Forelimb muscle (tissue), 1 donor: ENCODE measurements at places on chromosomes 2 and 18. TPM values are rescaled to one million over a fixed set of nuclear protein-coding genes. Genes with fewer than 3 reads are reported as not detected.

DNA sequence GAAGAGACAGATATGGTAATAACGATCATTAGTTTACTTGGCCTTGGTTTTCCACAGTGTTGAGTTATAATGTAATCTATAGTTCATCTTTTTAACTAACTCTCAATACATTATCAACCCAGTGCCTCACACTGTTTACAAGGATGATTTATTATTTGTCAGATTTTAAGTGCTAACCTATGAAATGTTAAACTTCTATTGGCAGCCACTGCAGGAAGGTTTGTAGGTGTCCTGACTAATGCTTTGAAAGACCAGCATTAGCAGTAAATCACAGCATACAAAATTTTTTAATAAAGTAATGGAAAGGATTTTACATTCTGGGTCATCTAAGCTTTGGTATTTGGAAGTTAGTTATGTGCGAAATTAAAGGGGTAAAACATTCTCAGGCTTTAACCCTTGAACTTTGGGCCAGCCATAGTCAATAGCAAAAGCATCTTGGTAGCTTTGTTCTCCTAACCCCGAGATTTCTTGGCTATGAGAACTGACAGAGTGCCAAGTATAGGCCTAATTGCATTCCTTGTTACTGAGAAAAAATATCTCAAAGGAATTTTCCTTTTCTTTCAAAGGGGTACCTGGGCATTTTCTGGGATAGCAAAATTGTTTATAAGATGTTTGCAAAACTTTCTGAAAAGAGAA, 30.6 kb downstream of the SPATS2L start:
- no peak for DNase-seq

DNA sequence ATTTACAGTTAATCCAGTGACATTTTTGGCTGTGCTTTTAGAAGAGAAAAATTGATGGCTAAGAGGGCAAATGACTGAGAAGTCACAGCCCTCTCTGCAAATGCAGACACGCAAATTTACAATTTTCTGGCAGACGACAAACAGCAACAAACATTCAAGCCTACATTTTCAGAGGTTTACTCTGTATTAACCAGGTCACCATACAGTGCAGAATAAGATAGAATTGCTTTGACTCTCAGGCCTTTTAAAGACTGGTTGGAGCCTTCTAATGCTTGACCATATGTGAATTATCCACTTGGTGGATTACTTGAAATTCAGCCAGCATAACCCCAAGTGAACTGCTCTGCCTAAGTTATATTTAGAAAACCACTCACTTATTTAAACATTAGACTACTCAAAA, 280.9 kb upstream of the STON1 start:
- DNase-seq = peak; percentile 54

- DNase-seq = no peak
These were observed 220.8 kb downstream of the NEDD4L start for GRCh38 chr18:58264840-58265239.

GRCh38 chr2:34474646-34475045, 875.5 kb upstream of the FAM98A start:
- no peak for DNase-seq

GRCh38 chr2:88709181-88709631, 17.7 kb downstream of the RPIA start:
- peak; percentile 66 for DNase-seq

DNA sequence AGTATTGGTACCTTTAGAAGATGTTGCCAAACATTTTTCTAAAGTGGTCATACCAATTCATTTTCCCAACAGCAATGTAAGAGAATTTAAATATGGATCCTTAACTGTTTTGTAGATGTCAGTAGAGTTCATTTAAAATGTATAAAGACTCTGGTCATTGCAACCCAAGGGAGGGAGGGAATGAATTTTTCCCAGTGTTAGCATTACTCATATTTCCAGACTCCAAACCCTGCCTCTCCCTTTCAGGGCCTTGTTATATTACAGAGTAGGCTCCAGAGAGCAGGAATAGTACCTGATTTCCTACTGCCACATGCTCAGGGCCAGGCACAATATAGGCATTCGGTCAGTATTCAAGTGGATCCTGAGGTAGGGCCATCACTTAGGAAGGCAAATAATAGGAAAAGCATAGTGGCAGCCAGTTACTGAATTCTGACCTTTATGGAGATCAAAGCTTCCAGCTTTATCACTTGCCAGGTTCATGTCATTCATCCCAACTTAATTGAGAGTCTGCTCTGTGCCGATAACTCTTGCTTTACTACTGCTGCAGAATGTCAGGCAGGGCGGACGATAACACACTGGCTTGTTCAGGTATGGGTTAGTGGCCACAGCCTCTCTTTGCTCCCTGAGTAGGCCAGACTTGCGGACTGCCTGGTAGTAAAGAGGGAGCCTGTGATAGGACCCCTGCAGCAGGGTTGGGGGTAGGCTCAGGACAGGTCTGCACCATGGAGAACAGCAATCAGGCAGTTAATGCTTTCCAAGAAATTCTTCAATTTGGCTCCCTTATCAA, 75.3 kb downstream of the OSBPL6 start:
- DNase-seq = no peak

GRCh38 chr2:21836719-21837118, 713.0 kb downstream of the TDRD15 start:
- no peak for DNase-seq

GRCh38 chr18:41058351-41059125, 896.5 kb upstream of the PIK3C3 start:
- no peak for DNase-seq

DNA sequence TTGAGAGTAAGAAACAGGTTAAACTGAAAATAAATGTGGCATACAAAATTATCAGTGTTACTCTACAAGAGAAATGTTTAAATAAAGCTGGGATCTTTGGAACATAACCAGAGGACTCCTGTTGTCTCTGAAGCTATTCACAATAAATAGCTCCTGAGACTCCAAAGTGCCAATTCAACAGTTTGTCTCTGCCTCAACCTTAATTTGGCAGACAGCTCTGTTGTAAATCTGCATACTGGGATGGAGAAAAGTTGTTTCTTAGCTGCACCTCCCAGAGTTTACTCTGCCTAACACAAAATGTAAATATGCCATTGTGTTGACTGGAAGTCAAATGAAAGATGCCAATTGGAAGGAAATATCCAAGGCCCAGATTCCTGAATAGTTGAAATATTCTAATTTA, 238.5 kb upstream of the EPHA4 start:
- no peak for DNase-seq

DNA sequence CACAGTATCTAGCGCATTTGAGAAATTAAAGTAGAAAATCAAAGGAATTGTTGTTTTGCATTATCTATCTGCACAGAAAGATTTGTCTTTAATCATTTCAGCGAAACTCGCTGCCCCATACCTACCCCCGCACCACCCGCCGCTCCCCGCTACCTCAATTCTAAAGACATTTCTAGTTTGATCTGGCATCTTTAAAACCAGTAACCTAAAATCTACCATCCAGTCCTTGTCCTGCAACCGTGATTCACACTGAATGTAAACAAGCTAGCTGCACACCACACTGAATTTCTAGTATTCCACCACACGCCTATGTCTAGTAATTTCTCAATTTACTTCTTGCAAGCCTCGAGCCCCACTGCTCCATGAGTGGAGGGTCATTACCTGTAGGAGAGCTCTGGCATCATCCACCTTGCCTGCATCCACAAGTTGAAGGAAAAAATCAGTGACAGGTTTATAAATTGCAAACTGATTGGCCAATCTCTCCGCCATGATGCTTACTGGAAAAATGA, 60.1 kb downstream of the ABCG8 start:
- no peak for DNase-seq

DNA sequence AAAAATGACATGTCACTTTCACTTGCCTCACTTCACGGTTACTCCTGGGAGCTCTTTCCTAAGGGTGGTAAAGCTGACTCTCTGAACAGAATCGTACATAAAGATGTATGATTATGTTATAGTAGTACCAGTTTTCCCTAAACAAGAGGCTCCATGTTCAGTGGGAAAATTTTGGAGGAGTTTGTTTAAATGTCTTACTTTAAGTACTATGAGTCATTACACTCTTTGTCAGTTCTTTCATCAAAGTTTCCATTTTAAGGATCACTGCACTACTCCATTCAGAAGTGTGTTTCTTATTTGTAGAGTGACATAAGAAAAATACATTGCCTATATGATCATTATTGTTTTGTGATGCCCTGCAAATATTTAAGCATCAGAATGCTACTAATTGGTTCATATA, 121.1 kb upstream of the FIGN start:
- DNase-seq = no peak

- DNase-seq = no peak
These were observed 55.2 kb upstream of the FAM136A start for GRCh38 chr2:70356941-70357683.

GRCh38 chr2:85838641-85839040, 50.1 kb downstream of the ST3GAL5 start:
- no peak for DNase-seq

GRCh38 chr2:54772110-54772509, 48.6 kb downstream of the EML6 start:
- DNase-seq = no peak

GRCh38 chr2:145260081-145260480, 740.2 kb upstream of the ZEB2 start:
- DNase-seq = no peak

GRCh38 chr2:8086796-8087479, 594.9 kb upstream of the ID2 start:
- DNase-seq = no peak

DNA sequence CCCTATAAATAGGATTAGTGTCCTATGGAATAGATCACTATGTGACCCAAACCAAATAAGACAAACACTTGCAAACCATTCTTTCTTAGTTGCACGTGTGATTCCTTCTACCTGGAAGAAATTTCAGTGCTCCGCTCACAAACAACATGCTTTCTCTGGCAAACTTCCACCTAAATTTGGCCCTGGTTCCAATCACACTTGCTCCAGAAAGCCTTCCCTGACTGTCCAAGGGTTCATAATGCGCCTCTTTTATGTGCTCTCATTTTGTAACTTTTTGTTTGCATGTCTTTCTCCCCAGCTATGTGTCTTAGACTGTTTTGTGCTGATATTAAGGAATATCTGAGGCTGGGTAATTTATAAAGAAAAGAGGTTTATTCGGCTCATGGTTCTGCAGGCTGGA, 69.8 kb downstream of the GRB14 start:
- DNase-seq = no peak

DNA sequence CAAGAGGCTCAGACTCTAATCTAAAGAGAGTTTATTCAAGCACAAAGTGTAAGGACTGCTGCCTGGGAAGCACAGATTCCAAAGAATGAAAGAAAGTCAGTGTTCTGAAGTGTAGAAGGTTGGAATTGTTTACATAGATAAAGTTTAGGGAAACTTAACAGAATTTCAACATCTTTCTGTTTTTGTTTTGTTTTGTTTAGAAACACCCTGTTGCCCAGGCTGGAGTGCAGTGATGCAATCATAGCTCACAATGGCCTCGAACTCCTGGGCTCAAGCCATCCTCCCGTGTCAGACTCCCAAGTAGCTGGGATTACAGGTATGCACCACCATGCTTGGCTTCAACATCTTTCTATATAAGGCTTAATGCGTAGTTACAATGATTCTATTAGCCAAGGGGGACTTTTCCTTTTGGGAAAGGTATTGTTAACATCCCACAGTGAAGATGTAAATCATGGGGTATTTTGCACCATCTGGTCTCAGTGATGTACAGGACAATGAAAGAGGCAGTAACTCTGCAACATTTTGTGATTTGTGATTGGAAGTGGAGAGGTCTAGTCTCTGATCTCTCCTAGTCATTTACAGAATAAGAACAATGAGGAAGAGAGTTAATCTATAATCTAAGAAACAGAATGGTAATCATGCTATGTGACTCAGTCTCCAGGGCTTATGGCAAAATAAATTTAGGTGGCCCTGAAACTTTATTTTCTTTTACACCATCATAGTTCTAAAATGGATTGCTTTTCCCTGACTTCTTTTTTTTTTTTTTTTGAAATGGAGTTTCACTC, 45.6 kb upstream of the MSH6 start:
- DNase-seq = no peak

GRCh38 chr2:241274127-241274526, 41.3 kb downstream of the HDLBP start:
- no peak for DNase-seq

DNA sequence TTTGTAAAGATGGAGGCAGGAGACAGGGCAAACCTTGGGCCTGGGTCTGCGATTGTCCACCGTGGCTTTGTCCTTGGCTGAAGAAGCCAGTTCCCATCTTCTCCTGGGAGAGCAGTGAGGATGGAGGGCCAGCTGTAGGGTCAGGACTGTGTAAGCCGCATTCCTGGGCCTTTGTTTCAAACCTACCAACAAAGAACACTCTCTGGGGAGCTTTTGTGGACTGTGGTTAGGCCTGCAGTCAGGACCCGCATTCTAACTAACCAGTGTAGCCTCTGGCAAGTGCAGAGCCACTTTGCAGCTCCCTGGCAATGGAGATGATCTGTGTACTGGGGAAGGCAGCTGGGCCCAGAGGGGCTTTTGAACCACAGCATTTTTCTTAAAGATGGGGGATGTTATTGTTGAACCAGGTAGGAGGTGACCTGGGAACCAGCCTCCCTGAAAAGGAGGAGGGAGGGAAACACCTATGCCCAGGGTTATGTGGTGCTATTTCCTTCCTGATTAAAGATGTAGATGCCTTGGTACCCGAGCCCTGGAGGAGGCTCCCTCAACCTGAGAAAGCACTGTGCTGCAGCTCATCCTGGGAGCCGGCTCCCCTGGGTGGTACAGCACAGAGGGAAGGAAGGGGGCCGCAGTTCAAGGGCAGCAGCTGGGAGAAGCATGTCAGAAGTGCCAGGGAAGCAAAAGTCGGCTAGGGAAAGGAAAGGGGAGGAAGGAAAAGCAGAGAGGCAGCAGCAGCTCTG, 12.7 kb upstream of the SMAD4 start:
- no peak for DNase-seq

- DNase-seq = no peak
These were observed 146.3 kb upstream of the TWIST2 start for GRCh38 chr2:238701341-238702206.

DNA sequence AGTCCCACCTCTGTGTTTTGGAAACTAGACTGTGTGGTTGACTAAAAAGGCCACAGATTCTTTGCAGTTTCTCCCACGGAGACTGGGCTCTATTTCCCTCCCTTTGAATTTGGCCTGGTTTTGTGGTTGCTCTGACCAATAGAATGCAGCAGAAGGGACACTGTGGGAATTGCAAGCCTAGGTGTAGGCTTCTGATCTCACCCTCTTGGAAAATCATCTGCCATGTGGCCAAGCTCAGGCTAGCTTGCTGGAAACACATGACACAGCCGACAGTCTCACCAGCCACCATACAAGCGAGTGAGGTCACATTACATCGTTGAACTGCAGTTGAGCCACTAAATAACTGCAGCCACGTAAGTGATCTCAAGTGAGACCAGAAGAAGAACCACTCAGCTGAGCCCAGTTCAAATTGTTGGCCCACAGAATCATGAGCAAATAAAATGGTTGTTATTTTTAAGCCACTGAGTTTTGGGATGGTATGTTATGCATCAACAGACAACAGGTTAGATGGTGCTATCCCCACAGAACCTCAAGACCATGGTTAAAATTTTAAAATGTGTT, 319.1 kb upstream of the MEX3C start:
- DNase-seq = no peak

The CDKL4 gene
- polyA plus RNA-seq = not detected

The SERPINB7 gene
- not detected for polyA plus RNA-seq

The LIPG gene
- polyA plus RNA-seq = 4.4 TPM

The PTH2R gene
- 0.10 TPM for polyA plus RNA-seq

The GREB1L gene
- 10.6 TPM for polyA plus RNA-seq

The IHH gene
- not detected for polyA plus RNA-seq

The BMP10 gene
- not detected for polyA plus RNA-seq

The CFC1 gene
- polyA plus RNA-seq = not detected

The MYL12B gene
- 214 TPM for polyA plus RNA-seq

The RFTN2 gene
- polyA plus RNA-seq = 15.2 TPM

The IL1RL1 gene
- 0.35 TPM for polyA plus RNA-seq

The HTR2B gene
- 0.11 TPM for polyA plus RNA-seq

The SCN3A gene
- polyA plus RNA-seq = 0.53 TPM

The MREG gene
- 2.5 TPM for polyA plus RNA-seq

The SPR gene
- 5.5 TPM for polyA plus RNA-seq

The PARD6G gene
- 5.2 TPM for polyA plus RNA-seq
